ENCODE measurements at places on chromosomes 5 and 9.

GRCh38 chr9:137136261-137136880 lies 2.6 kb upstream of the GRIN1 start:
- DNase-seq: no peak

GRCh38 chr9:14238518-14238917 lies 75.4 kb downstream of the NFIB start:
- DNase-seq: no peak

GRCh38 chr9:130345009-130345896 lies 79.7 kb downstream of the HMCN2 start:
- no peak for DNase-seq

GRCh38 chr5:72498284-72498683 lies 8.9 kb downstream of the ZNF366 start:
- DNase-seq: no peak

DNA sequence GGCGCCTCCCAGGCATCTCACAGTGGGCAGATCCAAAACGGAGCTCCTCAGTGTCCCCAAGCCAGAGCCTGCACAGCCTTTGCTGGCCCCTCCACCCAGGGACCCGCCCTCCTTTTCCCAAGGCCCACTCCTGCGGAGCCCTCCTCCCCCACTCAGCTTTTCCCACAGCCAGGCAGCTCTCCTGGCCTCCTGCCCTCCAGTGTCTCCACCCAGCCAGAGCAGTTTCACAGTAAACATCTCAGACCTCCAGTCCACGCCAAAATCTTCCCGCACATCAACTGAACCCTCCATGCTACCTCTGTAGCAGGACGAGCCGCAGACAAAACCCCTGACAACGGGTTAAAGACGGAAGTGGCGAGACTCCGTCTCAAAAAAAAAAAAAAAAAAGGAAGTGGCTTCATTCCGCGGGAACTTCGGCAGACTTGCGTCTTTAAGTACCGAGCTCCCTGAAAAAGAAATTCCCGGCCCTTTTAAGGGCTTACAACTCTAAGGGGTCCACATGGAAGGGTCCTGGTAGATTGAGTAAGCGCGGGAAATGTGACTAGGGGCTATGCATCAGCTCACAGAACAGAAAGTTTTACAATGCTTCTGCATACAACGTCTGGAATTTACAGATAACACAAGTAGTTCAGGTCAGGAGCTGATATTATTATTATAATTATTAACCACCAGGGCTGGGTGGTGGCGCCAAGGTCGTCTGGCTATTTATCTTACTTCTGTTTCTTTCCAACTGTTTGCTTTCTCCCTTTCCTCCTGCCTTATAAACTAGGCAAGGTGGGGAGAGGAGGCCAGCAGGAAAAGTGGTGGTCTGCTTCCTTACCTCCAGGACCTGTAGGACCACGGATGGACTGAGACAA lies 11.4 kb upstream of the GRIN1 start:
- DNase-seq: peak; percentile 36

DNA sequence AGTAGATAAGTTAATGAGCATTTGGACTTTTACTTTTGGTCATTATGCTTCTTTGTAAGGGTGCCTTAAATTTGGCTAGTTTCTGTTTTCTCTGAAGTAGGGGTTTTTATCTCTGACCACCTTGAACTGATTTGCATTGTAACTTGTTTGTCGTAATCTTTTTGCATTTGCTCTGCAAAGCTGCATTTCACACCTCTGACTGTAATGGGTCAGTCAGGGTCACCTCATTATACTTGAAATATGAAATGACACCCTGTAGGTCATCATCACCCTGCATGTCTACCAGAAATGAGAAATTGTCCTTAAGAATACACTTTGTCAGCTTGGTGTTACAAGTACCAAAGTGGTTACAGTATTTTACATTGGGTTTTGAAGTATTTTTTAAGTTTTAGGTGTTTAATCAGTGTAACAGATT lies 74.0 kb downstream of the KCNN2 start:
- no peak for DNase-seq

GRCh38 chr9:130893341-130894101 lies 3.1 kb downstream of the QRFP start:
- no peak for DNase-seq

DNA sequence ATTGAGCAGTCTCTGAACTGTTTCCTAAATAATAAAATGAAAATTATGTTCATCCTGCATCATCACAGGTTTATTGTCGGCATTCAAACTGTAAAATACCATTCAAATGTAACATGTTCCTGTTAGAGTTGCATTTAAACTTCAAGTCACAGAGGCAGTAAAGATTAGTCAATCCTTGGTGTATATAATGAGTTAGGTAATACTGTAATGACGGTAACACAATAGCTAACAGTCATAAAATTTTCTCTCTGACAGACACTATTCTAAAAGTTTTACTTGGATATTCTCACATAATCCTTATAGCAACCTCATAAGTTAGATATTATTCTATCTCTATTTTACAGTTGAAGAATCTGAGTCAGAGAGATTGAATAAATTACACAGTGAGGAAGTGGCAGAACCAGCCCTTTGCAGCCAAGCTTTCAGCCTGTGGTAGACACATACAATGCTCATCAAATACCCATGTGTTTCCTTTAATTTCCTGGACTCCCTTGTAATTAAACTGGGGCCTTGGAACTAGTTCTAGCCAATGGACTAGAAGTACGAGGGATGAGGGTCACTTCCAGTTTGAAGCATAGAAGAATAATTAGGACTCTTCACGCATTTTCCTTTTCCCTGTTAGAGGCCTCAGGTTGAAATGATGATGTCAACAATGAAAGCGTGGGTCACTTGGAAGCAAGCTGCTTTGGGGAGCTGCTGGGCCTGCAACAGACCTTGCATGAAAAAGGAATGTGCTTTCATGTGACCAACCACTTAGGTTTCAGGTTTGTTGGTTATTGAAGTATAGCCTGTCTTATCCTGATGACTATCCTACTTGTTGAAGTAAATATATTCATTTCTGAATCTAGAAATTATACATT lies 12.3 kb upstream of the CAST start:
- no peak for DNase-seq

GRCh38 chr5:57348376-57349140 lies 134.1 kb downstream of the ACTBL2 start:
- DNase-seq: no peak

- DNase-seq: no peak
Measured at GRCh38 chr5:164002214-164002613, 496.8 kb downstream of the MAT2B start.

GRCh38 chr5:119379096-119379495 lies 23.3 kb downstream of the TNFAIP8 start:
- no peak for DNase-seq

DNA sequence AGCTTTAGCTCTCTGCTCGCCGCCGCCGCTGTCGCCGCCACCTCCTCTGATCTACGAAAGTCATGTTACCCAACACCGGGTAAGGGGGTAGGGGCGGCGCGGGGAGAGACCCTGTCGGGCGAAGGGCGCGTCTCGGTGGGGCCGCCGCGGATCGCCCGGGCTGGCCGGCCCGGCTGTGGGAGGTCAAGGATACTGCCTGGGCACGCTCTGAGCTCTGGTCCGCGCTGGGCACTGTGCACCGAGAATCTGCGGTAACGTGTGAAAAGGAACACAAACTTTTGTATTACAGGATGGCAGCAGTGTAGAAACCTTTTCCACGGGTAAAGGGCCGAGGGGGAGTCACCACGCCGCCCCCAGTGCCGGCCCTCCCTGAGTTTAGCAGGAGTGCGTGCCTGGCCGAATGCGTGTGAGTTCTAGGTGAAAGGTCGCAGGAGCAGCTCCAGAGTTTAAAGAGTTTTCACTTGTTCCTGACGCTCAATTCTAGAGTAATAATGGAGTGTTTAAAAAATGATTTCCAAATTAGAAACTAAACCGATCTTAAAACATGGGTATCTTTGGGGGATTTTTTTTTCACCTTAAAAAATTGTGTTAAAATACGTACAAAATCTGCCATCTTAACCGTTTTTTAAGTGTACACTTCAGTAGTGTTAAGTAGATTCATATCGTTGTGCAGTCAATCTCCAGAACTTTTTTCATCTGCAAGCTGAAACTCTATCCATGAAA lies at the start of gene HSDL2:
Gene HSDL2 (plus strand): TSS at position 7 of the 723 bp plus-strand sequence. CDS start 56 bp downstream, at position 63.
- DNase-seq: no peak

- no peak for DNase-seq
Measured at GRCh38 chr5:124895236-124895635, 148.8 kb upstream of the ZNF608 start.

GRCh38 chr9:118023644-118024043 lies 319.4 kb downstream of the TLR4 start:
- DNase-seq: no peak

- DNase-seq: no peak
Measured at GRCh38 chr9:126449725-126450667, 123.4 kb downstream of the MVB12B start.

DNA sequence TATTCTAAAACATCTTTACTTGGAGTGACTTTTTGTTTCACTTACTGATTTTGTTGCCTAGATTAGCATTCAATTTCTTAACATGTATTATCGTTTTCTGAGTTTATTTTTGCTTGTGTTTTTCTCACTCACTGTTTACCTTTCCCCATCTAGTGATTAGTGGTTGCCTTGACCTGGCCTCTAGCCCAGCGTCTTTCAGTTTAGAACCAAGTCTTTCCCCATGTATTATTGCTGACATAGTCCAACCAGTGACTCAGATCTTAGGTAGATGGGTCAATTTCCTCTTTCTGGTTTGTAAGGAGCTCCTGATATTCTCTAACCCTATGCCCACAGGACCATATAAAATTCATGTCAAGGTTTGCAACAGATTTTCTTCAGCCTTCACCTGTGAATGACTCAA lies 135.5 kb downstream of the PRR16 start:
- no peak for DNase-seq

DNA sequence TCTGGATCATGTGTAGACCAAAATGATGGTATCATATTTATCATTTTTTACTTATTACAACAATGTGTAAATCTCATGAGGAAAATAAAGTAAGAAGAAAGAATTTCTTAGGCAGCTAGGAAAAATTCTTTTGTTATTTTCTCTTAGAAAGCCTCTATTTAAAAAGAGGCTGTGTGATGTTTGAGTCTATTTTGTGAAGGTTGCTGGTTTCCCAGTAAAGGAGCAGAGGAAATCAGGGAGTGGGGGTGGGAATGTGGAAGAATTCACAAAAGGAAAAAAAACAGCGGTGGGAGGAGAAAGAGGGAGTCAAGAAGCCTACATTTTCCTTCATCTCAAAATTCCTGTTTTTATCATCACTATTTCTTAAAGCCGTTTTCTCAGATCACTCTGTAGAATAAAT lies 20.1 kb downstream of the PTCH1 start:
- no peak for DNase-seq

DNA sequence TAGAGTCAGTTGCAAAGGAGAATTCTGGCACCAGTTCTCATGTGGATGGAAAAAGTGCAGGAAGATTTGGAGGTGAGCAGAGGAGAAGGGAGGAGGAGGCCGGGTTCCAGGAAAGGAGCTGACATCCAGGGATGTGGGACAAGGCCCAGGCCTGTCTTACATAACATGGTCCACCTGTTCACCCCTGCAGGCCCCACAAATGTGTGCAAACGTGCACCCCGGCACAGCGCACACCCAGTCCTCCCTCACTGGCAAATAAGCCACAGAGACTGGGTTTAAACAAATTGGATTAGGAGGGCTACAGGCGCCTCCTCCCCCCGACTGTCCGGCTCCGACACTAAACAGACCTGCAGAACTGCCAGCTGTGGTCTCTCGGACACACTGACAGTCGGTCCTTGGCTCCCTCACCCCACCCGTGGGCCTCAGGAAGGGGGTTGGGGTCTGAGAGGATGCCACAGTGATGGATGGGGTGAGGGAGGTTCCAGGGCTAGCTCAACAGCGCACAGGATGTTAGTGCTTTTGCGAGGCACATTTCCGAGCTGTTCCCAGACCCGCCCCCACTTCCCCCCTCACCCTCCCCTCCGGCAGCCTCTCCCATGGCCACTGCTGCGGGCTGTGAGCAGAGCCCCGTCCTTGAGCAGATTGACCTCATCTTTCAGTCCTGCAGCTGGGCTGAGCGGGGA lies 43.4 kb upstream of the IL17B start:
- DNase-seq: no peak

DNA sequence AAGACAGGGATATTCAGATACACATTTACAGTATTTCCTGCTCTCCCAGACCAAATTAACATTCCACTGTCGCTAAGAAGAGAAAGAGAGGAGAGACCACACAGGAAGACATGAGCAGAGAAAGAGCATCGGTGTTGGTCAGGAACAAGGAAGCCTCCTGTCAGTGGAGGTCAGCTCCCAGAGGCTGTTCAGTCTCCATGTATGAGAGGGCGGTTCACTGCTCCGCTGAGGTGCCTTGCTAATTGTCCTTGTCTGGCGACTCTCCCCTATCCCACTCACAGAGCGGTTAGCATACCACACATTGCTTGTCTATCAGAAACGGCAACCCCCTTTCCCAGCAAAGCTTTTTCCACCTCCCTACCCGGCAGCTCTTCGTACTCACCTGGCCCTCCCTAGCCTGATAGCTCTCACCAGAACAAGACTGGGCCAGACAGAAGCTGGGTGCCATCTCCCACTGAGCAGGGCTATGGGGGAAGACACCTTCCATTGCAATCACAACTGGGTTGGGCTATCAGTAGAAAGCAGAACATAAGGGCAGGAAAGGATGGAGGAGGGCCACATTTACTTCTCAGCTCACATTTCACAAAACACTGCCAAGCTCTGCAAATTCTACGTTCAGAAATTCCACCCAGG lies 58.6 kb upstream of the LMNB1 start:
- no peak for DNase-seq

- DNase-seq: no peak
Measured at GRCh38 chr9:137676998-137677397, 58.2 kb downstream of the EHMT1 start.

- DNase-seq: peak; percentile 26
Measured at GRCh38 chr5:54988817-54989216, 3.4 kb upstream of the ESM1 start.

Data from immature natural killer cell (primary cell).